Hematopoietic multipotent progenitor cell treated with erythropoietin and hydrocortisone succinate and interleukin-3 and kit ligand, for 6 days (in vitro differentiated cells): ENCODE measurements at places on chromosomes 7 and 10.
A peak's percentile ranks its signal among the peaks of the same experiment; 100 is the strongest.

DNA sequence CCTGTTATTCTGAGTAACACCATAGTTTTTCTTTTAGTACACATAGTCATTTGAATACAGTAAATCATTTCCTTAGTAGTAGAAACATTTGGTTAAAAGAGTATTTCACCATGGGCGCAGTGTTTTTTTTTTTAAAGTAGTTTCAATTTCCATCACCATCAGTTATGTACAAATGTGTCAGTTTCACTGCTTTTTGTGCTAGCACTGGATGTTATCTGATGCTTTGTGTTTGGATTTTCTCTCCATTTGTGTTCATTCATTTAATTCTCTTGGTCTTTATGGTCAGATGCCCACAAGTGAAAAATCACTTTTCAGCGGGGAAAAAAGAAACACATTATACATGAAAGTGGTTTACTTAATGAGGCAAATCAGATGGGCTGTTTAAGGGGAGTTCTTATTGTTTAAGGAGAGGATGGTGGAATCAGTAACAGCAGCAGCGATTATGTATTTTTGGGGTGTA is 16.0 kb upstream of the HK1 start:
- DNase-seq: no peak

DNA sequence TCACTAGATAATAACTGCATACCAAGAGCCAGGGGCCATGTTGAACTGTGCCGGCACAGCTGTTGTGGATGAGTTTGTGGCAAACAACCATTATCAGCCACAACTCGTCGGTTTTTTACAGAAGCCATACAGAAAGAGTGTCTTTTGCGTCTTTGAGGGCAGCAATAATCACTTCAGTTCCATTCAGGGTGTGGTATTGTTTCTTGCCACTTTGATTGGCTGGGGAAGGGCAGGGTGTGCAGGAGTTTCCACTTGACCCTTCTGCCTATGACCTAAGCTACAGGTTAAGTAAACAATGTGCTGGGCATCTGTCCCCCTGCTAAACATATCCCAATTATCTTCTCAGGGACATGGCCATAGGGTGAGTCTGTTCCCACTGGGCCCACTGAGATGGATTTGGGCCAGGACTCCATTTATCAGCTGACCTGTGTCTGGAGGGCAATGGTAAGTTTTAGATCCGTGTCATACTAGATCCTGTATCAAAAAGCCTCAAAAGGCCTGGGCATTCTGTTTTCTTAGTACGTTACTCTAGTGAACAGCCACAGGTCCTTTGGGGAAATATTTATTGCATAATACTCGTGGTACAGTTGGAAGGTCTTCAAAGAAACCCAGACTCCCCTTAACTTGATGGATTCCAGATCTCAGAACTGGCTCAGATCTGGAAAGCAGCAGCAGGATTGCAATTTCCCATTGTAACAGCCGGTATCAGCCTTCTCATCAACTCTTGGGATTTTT is 15.9 kb downstream of the ZNF3 start:
- DNase-seq: peak; percentile 65

- no peak for DNase-seq
Observed at GRCh38 chr10:114931072-114931679, 6.8 kb upstream of the TRUB1 start.

GRCh38 chr7:22628112-22628511 is 98.9 kb upstream of the IL6 start:
- DNase-seq: no peak

DNA sequence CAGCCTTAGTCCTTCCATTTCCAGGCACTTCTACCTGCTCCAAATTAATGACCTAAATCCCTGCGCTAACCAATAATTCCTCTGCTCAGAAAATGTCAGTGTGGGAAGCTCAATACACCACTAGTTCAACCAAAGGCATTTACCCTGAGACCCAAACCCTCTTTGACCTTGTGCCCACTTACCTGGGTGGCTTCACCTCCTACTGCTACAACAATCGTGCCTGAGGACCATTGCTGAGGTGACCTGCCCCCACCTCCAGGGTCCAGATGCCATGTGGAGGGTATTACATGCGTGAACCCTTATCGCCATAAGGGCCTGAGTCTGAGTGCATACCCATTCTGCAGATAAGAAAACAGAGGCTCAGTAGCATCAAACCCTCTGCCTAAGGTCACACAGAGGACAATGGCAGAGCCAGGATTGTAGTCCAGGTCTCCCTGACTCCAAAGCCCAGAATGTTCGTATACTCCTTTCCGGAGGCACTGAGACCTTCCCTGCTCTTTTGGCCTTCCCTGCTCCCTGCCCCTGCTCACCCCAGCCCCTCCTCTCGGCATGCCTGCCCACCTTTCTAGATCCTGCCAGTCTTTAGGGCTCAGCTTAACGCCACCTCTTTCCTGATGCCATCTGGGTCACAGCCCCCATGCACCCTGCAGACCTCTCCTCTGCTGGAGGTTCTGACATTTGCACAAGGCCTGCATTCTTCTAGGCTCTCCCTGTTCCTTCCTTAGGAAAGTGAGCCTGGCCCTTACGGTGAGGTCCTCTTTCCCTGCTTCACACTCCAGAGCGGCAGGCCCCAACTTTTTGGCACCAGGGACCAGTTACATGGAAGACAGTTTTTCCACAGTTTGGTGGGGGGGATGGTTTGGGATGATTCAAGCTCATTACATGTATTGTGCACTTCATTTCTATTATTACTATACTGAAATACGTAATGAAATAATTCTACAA is 94.9 kb downstream of the CHST15 start:
- DNase-seq: no peak

DNA sequence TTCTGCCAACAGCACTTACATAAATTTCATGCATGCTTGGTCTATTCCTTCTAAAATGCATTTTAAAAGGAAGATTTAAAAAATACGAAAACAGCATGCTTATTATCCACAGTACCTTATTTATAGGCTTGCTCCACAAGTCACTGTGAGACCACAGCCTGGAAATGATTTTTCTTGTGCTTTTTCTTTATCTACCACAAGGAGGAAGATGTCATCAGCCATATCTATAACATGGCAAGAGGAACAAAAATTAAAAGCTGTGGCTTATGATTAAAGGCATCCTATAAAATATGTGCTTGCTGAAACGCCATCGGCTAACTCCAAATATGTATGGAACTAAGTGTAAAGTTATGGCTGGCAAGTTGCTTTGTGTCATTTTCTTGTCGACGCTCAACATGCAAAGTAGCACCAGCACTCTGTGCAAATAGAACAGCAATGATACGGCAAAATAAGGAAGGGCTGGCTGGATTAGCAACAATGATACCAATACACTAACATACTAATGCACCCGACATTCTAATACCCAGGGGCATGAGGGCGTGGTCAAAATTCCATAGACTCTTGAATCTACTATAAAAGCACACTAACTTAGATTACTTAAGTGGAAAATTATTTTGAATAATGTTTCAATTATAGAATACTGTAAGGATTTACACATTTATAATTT is 41.2 kb upstream of the AKR1E2 start:
- peak; percentile 34 for DNase-seq

DNA sequence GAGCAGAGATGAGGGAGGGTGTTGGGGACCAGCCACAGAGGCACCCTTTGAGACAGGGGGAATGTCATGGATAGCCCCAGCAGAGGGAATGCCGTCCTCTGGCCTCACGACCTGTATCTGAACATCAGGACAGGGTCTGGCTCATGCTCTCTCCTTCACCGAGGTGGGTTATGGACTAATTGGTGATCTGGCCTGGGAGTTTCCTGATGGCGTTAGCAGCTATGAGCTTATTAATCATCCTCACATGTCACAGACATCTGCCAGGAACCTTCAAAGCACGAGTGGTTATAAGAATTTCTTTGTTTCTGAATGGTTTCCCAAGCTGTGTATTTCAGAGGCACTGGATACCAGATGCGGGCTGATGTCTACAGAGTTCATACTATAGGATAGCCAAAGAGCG is 6.9 kb downstream of the CPA4 start:
- no peak for DNase-seq

DNA sequence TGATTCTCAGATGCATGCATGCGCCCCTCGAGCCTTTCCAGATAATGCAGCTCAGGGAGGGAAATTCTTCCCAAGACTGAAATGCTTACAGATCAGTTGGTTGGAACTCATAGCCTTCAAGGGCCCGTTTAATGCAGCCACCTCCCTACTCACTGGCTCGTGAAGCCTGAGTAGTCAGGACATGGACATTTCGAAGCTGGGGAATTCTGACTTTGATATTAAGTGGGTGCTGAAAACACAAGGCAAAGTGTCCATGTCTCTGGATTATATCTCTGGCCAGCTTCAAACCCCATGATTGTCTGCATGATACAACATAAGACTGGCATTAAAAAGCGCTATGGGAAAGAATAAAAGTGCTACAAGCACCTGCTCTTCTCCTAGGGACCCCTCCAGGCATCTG is 207.5 kb downstream of the HERPUD2 start:
- no peak for DNase-seq

GRCh38 chr7:70752794-70753241 is 379.1 kb upstream of the GALNT17 start:
- no peak for DNase-seq

DNA sequence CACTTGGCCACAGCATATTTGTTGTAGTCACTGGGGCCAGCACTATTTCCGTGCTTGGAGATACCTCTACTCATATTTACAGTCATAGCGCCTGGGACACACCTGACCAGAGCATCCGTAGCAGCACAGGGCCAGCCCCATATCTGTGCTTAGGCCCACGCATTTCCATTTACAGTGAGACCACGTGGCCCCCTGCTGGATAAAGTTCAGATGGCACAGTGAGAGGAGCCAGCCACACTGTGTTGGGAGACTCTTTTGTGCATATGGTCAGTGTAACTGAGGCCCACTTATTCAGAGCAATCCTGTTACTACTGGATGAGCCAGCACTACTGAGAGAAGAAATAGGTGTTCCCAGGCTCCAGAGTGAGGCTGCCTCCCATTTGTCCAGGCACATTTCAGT is 455.3 kb downstream of the REEP3 start:
- DNase-seq: peak; percentile 73

GRCh38 chr10:123565691-123566660 is 100.2 kb upstream of the GPR26 start:
- no peak for DNase-seq

DNA sequence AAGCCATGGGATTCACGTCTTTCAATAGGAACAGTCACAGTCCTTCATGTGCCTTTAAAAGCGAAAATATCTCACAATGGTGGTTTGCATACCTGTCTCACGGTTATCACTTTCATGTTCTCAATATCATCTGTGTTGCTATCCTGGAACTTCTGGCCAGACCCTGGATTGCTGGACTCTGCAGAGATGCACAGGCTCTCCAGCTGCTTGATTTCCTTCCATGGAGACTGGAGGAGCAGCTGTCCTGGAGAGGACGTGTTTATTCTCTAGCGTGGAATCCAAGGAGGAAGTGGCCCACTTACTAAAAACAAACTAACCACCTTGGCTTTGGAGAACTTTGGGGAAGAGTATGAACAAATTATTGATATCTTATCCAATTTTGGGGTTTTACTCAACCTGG is 16.5 kb downstream of the BTBD16 start:
- no peak for DNase-seq

GRCh38 chr10:52895059-52895458 is 122.5 kb upstream of the MBL2 start:
- DNase-seq: no peak

- no peak for DNase-seq
Observed at GRCh38 chr7:41503438-41503837, 199.5 kb downstream of the INHBA start.

DNA sequence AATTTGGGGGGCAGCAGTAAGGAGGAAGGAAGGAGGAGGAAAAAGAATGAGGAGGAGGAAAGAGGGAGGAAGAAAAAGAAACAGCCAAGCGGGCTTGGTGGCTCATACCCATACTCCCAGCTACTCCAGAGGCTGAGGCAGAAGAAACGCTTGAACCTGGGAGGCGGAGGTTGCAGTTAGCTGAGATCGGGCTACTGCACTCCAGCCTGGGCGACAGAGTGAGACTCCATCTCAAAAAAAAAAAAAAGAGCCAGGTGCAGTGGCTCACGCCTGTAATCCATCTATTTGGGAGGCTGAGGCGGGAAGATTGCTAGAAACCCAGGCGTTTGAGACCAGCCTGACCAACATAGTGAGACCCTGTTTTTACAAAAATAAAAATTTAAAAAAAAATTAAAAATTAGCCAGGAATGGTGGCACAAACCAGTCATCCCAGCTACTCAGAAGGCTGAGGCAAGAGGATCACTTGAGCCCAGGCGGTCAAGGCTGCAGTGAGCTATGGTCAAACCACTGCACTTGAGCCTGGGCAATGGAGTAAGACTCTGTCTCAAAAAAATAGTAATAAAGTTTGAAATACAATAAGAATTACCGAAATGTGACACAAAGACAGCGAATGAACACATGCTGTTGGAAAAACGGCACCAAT is 14.1 kb upstream of the CRCP start:
- no peak for DNase-seq

DNA sequence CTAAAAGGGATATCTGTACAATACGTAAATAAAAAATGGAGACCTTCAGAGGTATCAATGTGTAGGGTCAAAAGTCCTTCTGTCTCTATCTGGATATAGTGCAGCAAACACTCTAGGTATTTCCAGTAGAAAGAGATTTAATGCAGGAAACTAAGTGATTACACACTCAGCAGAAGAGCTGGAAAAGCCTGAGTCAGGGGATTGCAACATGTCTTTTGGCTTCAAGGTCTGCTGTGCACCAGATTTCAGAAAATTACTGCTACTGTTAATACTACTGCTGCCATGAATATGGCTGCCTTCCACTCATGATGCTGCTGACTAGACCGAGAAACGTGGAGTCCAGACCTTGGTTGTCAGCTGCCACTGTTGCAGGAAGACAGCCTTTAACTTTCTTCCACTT is 94.9 kb upstream of the DLX6 start:
- no peak for DNase-seq

DNA sequence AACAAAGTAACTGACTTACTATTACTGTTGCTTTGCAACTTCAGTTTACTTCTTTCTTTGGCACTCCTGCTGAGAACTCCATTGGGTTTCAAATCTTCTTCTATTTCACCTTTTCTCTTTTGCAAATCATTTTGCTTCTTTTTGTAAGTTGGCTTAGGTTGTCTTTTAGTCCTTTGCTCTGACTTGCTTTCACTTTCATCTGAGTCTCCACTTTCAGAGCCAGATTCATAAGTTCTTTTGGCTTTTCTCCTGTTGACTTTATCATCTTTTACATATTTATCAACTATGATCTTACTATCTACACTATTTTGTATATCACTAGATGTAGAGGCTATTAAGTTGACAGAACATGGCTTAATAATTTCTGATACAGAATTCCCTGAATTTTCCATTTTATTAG is 73.4 kb downstream of the NRBF2 start:
- DNase-seq: no peak
